ENCODE measurements at places on chromosomes 12 and 14.
A peak's percentile ranks its signal among the peaks of the same experiment; 100 is the strongest.

DNA sequence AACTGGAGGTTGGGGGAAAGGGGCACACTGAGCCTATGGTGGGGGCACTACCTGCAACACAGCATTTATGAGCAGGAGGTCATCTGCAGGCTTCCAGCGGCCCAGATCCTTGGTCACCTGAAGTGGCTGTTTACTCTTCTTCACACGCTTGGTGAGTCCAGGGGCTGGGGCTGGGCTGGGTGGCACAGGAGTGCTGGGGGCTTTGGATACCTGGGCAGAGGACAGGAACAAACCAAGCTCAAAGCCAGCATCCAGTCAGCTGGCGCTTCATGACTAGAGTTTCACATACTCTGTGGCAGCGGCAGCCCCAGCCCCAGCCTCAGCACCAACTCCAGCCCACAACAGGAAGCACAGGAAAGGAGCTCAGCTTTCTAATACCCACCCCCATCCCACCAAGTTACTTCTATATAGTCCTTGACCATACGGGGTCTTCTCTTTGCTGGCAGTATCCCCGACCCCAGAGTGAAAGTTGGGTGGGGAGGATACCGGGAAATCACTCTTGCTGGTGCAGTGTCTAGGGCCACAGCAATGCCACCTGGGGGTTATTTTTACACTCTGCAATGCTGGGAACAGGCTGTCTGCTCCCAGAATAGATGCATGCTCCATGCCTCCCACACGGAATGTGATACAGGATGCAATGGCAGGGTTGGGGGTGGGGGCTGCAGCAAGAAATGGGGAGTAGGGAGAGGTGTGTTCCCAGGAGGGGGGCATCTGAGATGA lies 3.1 kb downstream of the MCRS1 start:
- DNase-seq = no peak

DNA sequence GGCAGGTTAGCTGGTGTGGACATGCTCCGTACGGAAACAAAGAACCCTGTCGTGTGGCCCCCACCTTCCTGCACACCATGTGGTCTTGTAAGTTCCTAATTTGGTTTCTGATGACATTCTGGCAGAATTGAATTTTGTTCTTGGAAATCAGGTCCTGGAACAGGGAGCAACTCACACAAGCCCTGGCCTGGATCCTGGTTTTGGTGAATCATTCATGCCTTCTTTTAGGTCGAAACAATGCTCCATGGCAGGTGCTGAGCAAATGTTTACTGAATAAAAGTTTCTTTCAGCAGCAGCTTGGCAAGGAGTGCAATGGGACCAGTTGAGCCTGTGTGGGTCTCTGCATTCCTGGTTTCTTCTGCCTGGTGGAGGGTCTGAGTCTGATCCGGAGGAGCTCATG lies 978.4 kb downstream of the BCL11B start:
- peak; percentile 44 for DNase-seq

DNA sequence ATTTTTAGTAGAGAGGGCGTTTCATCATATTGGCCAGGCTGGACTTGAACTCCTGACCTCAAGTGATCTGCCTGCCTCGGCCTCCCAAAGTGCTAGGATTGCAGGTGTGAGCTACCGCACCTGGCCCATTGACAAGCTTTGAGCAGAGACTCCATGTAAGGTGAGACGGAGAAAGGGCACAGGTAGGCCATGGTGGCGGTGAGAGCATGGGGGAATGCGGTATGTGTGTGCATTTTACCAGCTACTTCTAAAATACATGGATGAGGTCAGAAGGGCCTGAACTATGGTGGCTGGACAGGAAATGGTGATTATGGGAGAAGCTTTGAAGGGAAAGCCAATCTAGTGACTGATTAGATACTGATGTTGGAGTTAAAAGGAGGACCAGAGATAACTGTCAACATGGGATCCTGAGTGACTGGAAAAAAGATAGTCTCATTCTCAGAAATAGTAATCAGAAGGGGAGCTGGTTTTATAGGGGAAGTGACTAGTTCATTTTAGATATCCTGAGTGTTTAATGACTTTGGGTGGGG lies 21.9 kb upstream of the PTPRB start:
- DNase-seq = no peak

DNA sequence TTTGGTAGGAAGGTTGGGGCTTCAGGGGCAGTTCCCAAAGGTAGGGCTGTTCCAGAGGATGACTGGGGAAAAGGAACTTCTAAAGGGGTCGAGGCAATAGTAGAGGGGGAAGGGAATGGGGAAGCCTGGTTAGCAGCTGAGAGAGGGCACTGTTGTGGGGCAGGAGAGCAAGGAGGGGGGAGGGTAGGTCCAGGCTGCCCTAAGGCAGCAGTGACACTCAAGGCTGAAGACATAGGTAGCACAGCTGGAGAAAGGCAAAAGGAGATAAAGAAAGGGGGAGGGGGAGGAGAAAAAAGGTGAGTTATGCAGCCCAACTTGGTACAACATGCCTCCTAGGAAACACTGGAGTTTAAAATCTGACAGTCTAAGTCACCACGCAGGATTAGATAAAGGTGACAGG lies 3.9 kb downstream of the NACA start:
- DNase-seq = no peak

DNA sequence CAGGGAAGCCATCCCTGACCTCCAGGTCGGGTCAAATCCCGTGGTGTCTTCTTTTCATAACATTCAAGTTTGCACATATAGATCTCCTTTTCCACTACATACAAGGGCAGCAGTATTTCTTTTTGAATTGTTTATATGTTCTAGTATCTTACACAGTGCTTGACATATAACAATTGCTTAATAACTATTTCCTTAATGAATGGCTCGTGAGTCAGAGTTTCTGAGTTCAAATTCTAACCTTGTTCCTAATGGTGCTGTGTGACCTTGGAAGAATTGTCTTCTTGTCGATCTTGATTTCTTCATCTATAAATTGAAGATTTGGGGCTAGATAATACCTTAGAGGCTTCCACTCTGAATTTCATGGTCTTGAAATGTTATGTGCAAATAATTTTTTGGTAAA lies 57.2 kb upstream of the PELI2 start:
- DNase-seq = no peak
